ENCODE measurements at places on chromosomes 6 and 20. TPM values are rescaled to one million over a fixed set of nuclear protein-coding genes. Genes with fewer than 3 reads are reported as not detected.

- no peak overlapping the region for H3K27ac ChIP-seq
- H3K27me3 ChIP-seq = peaks cover 8% of the 10 kb centered on the region
- no peaks in the 10 kb centered on the region for H3K4me1 ChIP-seq
- no peaks in the 10 kb centered on the region for H3K36me3 ChIP-seq
- no peak for DNase-seq
Observed at GRCh38 chr6:106787327-106788196, 158.2 kb downstream of the QRSL1 start.

The SLC32A1 gene
- not detected for total RNA-seq

- no peaks in the 10 kb centered on the region for H3K4me1 ChIP-seq
- peaks cover 53% of the 10 kb centered on the region for H3K36me3 ChIP-seq
- DNase-seq = no peak
- no peak overlapping the region for H3K27ac ChIP-seq
- H3K27me3 ChIP-seq = no peaks in the 10 kb centered on the region
Observed at GRCh38 chr6:107877968-107878367, 53.9 kb upstream of the SCML4 start.

DNA sequence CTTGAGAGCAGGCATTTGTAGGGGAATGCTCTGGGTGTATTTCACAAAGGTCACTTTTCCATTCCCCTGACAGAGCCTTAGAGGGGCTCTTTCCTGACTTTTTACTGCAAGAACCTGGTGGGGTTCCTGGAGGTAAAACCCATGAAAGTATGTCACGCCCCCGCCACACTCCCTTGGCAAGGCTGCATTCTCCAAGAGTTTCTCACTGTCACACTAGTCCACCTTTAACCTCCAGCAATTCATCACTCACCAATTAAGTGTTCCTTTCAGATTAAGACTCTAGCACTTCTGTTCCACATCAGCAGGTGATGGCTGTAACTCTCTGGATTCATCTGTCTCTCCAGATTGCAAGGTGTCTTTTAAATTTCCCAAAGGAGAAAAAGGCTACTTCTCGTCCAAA lies 32.7 kb upstream of the NKX2-4 start:
- no peaks in the 10 kb centered on the region for H3K4me1 ChIP-seq
- H3K4me3 ChIP-seq = no peak overlapping the region
- H3K27me3 ChIP-seq = peaks cover 2% of the 10 kb centered on the region
- no peak overlapping the region for H3K27ac ChIP-seq

DNA sequence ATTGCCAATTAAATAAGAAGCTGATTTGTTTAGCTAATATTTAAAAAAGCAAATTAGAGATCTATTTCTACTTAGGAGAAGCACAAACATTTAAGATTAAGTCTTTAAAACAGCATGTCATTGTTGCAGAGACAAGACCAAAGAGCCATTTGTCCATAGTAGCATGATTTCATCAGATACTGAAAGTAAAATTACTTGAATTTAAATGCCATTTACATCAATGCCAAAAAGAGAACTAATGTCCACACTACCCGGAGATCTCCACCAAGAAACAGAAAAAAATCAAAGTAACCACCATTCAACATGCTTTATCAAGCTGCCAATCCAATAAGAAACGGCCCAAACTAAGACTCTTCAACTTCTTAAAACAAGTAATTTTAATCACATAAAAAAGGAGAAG lies 15.7 kb downstream of the AURKA start:
- H3K36me3 ChIP-seq = no peaks in the 10 kb centered on the region
- no peak overlapping the region for H3K27ac ChIP-seq
- H3K27me3 ChIP-seq = no peaks in the 10 kb centered on the region
- no peak for DNase-seq
- no peak overlapping the region for H3K4me3 ChIP-seq

GRCh38 chr6:17703256-17703694 lies 3.5 kb downstream of the NUP153 start:
- no peak for DNase-seq
- H3K27ac ChIP-seq = peak overlapping the region; percentile 34
- no peak overlapping the region for H3K4me3 ChIP-seq
- peaks cover 46% of the 10 kb centered on the region for H3K4me1 ChIP-seq
- no peaks in the 10 kb centered on the region for H3K27me3 ChIP-seq
- H3K36me3 ChIP-seq = no peaks in the 10 kb centered on the region

The TMEM244 gene
- 1.2 TPM for total RNA-seq
